ENCODE measurements at places on chromosomes 16 and 17.

DNA sequence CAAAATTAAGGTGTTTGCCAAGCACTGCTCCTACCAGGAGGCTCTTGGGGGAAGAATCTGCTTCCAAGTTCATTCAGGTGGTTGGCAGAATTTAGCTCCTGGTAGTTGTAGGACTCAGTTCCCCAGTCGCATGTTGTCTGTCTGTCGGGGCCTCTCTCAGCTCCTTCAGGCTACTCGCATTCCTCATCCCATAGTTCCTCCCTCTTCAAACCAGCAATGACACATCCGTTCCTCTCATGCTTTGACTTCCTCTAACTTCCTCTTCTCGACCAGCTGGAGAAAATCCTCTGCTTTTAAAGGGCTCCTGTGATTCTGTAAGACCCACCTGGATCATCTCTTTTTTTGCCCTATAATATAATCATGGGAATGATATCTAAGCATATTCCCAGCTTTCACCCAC lies 108.1 kb downstream of the PMP22 start:
- DNase-seq: no peak

GRCh38 chr17:61072648-61073047 lies 327.0 kb upstream of the TBX2 start:
- DNase-seq: no peak

GRCh38 chr17:4586043-4586442 lies 1.7 kb downstream of the SMTNL2 start:
- no peak for DNase-seq

DNA sequence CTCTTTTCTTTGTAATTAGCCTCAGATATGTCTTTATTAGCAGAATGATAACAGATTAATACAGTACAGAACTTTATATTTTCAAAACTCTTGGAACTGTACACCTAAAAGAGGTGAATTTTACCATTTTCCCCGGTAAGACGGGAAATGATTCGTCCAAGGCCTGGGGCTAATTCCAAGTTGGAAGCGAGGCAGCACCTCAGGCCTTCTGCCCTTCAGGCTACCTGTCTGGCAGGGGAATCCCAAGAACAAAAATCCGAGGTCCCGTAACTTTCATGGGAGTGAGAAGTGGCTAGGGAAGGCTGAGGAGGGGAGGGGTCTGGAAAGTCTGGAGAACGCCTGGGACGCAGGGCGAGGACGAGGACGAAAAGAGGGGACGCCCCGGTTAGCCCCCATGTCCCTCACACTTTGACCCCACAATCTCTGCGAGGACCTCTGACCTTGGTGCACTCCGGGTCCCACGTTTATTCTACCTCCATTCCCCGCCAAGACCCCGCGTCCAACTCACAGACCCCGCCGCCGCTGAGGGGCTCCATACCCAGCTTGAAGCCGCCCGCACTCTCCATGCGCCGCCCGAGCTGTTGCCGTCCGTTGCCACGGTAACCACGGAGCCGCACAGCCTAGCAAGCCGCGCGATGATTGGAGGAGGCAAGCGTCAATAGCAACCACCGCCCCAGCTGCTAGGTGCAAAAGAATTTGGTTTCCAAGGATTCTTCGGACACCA lies at the start of gene HYDIN:
HYDIN (minus strand) TSS at position 601 of the 724 bp plus-strand sequence. CDS start 43,827 bp downstream, outside the sequence.
- no peak for DNase-seq

DNA sequence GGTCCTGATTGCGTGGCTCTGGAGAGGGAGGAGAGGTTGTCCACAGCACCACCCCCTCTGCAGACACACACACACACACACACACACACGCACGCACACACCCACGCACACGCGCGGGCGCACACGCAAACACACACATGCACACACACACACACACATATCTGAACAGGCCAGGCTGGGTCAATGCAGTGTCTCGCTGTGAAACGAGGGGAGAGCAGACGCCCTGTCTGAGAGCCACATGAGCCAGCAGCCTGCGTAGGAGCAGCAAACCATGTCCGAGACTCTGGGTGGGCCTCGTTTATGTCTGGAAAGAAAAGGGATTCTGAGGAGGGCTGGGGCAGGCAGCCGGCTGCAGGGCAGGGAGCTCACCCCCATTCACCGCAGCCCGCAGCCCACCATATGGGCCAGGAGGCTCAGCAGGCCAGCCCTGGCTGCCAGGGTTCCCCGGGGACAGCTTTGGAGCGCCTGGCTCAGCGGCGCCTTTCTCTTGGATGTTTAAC lies 93.3 kb upstream of the TNRC6C start:
- no peak for DNase-seq

GRCh38 chr16:29675811-29676643 lies 3.0 kb upstream of the QPRT start:
- no peak for DNase-seq

DNA sequence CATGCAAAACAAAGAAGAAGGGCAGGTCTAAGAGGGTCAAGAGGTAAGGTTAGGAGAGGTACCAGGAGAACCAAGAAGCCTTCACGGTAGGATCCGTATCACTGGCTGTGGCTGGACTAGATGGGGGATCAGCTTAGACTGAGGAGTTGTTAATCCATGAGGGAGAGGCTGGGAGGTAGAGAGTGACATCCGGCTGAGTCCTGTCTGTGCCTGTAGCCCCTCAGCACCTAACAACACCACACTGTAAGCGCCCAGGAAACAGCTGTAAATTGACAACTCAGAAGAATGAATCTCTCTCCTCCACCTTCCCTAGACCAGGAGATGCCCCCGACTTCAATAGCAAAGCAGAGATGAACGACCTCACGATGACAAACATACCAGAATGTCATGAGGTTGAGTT lies 199.4 kb upstream of the RPL38 start:
- no peak for DNase-seq

DNA sequence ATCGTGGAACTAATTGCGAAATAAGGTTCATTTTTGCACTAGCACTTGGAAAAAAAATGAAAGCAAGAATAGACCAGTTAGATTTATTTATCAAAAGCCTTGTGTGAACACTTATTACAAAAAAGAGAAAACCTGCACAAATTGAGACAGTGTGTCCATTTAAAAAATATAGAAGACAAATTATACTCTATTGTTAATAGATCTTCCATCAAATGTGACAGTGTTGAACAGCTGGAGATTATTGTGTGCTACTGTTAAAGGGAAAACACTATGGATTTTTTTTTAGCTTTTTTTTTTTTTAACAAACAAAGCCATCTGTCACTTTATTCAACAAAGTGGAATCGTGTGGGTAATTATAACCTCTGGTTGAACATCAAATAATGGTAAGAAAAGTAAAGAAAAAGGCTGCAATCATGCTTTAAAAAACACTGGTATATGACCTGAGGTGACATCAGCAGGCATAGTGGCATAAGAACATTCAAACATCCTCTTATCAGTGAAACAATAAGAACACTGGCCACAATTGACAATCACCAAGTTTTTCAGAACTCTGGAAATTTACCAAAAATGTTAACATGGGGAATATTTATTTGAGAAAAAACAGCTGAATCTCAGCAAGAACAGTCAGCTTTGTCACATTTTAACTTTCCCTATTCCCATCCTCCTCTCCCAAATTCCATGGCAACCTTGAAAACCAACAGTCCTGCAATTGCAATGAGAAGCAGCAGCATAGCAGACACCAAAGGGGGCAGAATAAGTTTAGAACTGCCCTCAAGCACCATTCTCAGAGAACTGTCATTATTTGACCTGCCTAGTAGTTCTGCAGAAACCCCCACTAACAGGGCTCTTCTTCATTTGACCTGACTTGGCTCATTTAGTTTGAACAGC lies 442.3 kb upstream of the MON1B start:
- no peak for DNase-seq

DNA sequence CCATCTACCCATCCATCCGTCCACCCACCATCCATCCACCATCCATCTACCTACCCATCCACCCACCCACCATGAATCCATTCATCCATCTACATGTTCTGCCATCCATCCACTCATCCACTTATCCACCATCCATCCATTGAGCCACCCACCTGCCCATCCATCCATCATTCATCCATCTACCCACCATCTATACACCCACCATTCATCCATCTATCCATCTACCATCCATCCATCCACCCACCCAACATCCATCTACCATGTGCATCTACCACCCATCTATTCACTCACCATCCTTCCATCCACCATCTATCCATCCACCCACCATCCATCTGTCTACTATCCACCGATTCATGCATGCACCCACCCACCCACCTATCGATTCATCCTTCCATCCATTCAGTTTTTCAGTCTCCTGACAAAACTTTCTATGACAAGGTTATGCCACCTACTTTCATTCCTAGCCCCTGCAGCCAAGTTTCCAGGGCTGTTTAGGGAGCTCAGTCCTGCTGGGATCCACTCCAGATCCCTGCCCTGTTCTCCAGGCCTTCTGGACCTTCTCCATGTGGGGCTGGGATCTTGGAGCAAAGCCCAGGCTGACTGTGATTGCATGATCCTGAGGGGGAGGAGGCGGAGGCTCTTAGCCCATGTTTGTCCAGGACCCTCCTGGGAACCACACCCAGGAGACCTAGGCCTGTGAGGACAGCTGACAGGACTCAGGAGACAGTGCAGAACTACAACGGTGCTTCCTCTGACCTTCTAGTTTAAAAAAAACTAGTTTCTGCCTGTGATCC lies 27.4 kb downstream of the BCO1 start:
- peak; percentile 0 for DNase-seq

GRCh38 chr17:75365009-75365930 lies 40.2 kb downstream of the GRB2 start:
- DNase-seq: no peak

DNA sequence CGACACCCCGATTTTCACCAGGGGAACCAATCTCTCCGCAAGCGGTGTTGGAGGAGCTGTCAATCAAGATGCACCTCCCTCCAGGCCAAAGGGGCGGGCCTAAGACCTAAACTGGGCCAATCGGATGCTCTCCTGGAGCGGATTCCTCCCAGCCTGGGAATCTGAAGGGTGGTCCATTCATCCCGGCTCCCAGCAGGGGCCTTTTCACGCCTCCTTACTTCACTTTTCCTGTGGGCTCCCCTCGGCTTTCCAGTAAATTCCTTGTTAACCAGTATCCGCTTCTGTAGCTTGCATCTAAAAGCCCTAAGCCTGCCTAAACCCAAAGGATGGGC lies 17.1 kb downstream of the C16orf74 start:
- no peak for DNase-seq

- DNase-seq: no peak
Observed at GRCh38 chr17:75361344-75361743, 44.1 kb downstream of the GRB2 start.

- DNase-seq: no peak
Observed at GRCh38 chr17:7587420-7588151, 2.3 kb downstream of the SOX15 start.

- no peak for DNase-seq
Observed at GRCh38 chr17:77126519-77126918, 14.2 kb upstream of the SEC14L1 start.

DNA sequence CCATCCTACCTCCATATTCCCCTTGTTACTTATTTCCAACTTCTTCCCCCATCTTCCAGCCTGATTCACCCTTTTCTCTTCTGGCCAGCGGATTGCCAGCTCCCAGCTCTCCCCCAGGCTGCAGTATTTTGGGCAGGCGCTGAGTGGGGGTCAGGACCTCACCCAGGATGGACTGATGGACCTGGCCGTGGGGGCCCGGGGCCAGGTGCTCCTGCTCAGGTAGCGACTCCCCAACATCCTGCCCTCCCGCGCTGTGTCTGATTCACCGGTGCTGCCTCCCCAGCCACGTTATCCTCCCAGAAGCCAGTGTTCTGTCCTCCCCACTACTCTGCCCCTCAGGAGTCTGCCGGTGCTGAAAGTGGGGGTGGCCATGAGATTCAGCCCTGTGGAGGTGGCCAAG lies 15.4 kb downstream of the COX6A2 start:
- no peak for DNase-seq

- DNase-seq: no peak
Observed at GRCh38 chr16:84268291-84269040, 26.2 kb upstream of the WFDC1 start.

GRCh38 chr17:43927060-43927864 lies 15.0 kb downstream of the PPY start:
- no peak for DNase-seq

- DNase-seq: no peak
Observed at GRCh38 chr16:55760310-55761001, 72.4 kb downstream of the CES1 start.

- no peak for DNase-seq
Observed at GRCh38 chr17:28916302-28916934, 13.5 kb upstream of the DHRS13 start.

Measured in NCI-H446 treated with DMSO at 0.1 percent for 48 hours (cell line).